ENCODE measurements at places on chromosomes 3 and 15. TPM values are rescaled to one million over a fixed set of nuclear protein-coding genes. Genes with fewer than 3 reads are reported as not detected.

Gene FBXW12
- not detected for total RNA-seq

Gene FAM107A
- total RNA-seq: not detected

Gene CDHR4
- total RNA-seq: not detected

Gene HRG
- not detected for total RNA-seq

Gene SCG5
- total RNA-seq: 3.8 TPM

Gene CIB1
- total RNA-seq: 119 TPM

Gene GOLGA6D
- not detected for total RNA-seq

GRCh38 chr15:84750583-84751092 lies 2.2 kb downstream of the ZNF592 start:
- no peak for DNase-seq

GRCh38 chr15:45795440-45796069 lies 160.7 kb downstream of the SQOR start:
- no peak for DNase-seq

DNA sequence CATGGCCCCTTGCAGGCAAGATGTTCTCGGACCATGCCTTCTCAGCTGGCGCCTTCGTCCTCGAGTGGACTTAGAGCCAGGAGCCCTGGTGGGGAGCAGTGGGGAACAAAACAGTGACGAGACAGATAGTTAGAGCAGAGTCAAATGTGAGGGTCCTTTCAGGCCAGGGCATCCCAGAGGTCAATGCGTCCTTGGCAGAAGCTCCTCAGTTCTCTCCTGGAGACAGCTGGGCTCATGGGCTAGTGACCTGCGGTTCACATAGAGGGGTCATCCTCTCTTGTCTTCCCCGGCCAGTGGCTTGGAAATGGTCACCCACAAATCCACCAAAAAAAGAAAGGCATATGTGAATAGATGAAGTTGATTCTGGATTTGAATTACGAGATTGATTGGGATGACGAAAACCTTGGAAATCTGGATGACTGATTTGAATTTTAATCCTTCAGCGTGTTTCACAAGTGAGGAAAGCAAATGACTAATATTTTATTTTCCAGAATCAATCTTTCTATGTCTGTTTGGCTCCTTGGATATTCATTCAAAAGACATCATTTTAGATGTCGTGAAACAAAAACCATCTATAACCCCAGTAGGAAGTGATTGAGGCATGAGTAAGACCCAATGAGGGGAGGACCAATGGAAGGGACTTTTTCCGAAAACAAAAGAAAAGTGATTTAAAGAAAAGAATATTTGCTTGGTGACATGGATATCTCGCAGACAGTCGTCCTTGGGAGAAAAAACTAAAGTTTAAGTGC lies 84.5 kb downstream of the ASB7 start:
- DNase-seq: no peak

DNA sequence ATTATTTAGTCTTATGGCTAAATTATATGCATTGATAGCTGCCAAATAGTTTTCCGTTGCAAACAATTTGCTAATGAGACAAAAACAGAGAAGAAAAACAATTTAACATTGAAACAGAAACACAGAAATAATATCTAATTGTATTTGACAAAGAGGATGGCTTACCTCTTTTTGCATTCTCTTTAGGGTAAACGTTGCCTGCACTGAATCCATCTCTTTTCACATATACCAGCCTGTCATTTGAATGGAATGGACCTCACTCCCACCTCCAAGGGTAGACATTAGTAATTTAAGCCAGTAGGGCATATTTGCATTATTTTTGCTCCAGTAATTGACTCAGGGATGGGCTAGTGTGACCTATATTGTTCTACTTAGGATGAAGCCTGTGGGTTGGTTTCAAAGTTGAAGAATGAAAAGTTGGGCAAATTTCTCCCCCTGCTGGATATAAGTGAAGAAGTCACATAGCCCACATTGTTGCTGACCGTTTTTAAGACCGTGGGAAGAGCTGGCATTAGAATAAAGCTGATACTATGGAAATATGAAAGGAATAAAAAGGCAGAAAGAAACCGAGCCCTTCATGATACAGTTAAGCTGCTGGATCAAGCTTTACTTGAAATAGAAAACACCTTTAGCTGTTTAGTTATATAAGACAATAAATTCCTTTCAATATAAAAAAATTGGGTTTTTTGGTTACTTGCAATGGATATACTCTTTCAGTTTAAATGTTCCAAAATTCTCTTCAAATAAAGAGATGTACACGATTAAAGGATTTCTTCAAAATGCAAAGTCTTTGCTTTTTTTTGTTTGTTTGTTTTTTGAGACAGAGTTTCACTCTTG lies 26.9 kb downstream of the PIERCE2 start:
- no peak for DNase-seq

- DNase-seq: no peak
Measured at GRCh38 chr15:82679626-82680199, 30.0 kb downstream of the AP3B2 start.

GRCh38 chr15:52230073-52230472 lies 38.9 kb upstream of the GNB5 start:
- DNase-seq: no peak

- no peak for DNase-seq
Measured at GRCh38 chr3:174051191-174051590, 653.6 kb downstream of the NLGN1 start.

Measured in natural killer cell treated with Interleukin-12 subunit alpha and Interleukin-12 subunit beta and Interleukin-15 and Interleukin-18, amount 100 ng/mL, for 72 hours (primary cell).